ENCODE measurements at places on chromosomes 11 and 22.

GRCh38 chr22:45586651-45587405 lies 84.1 kb downstream of the FBLN1 start:
- DNase-seq: no peak

- no peak for DNase-seq
Observed at GRCh38 chr11:44840085-44840478, 110.6 kb downstream of the TP53I11 start.

DNA sequence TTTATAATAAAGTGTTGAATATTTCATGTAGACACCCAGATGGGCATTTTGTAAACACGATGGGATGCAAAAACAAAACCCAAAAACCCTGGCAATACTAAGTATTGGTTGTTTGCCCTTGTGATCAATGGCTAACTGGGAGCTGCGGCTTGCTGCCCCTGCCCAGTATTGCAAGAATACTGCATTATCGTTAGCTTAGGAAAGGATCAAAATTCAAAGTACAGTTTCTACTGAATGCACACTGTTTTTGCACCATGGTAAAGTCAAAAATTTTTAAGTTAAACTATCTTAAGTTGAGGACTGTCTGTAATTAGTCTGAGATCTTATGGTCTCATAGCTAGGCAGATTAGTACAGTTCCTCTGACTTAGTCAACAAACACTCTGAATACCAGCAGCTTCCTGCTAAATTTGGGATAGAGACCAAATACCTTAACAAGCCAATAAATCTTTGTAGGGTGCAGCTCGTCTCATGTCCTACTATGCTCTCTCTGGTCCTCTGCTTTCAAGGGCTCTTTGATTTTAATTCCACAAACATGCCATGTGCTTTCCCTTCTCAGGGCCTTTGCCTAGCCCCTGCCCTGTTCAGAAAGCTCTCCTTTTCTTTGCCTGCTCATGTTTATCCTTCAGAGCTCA lies 4.0 kb downstream of the CCDC90B start:
- no peak for DNase-seq

- no peak for DNase-seq
Observed at GRCh38 chr11:68688881-68689280, 4.5 kb downstream of the GAL start.

DNA sequence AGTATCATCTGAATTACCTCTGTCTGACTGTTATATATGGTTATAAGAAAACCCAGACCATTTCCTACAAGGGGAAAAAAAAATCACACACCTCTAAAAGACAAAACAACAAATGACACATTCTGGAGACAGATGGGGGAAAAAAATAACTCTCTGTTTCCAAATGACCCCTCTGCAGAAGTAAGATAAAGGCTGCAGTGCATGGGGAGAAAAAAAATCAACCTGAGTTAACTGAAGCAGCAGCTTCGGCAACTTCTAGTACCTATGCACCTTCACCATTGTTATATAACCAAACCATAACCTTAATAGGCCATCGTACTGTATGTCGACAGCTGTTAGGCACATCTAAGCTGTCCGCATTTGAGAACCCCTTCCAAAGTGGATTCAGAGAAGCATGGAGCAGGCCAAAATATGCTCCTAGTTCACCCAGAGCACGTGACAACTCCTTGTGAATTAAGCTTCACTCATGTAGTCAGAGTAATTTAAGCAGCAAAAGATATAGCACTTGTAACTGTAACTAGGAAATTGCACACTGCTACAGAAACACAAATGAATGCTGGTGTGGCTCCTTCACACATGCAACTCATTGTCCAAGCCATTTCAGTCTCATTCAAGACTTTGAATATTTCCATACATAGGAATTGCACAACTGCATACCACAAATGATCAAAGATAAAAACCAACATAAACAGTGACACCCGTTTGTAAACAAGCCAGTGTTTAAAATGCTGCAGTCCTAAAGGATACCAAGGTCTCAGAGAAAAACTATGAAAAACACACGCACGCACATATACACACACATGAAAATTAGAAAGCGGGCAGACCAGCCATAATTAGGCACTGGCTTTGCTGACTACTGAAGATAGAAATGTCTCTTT lies 2.7 kb downstream of the SIK3 start:
- peak; percentile 16 for DNase-seq

DNA sequence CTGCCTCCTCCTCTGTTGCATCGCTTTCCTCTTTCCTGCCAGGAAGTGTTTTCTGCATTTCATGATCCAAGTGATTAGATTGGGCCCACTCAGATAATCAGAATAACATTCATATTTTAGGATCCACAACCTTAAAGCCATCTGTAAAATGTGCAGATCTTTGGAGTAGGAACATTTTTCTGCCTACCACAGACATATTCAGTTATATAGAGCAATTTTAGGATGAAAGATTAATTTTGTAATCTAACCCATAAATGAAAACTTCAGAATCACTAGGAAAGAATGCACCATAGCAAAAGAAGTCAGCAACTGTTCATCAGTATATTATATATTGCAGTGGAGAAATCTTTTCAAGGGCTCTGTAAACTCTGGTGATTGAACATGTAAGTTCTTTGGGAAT lies 659.9 kb upstream of the LUZP2 start:
- no peak for DNase-seq

- DNase-seq: no peak
Observed at GRCh38 chr11:95232666-95233065, 1.7 kb upstream of the SESN3 start.

DNA sequence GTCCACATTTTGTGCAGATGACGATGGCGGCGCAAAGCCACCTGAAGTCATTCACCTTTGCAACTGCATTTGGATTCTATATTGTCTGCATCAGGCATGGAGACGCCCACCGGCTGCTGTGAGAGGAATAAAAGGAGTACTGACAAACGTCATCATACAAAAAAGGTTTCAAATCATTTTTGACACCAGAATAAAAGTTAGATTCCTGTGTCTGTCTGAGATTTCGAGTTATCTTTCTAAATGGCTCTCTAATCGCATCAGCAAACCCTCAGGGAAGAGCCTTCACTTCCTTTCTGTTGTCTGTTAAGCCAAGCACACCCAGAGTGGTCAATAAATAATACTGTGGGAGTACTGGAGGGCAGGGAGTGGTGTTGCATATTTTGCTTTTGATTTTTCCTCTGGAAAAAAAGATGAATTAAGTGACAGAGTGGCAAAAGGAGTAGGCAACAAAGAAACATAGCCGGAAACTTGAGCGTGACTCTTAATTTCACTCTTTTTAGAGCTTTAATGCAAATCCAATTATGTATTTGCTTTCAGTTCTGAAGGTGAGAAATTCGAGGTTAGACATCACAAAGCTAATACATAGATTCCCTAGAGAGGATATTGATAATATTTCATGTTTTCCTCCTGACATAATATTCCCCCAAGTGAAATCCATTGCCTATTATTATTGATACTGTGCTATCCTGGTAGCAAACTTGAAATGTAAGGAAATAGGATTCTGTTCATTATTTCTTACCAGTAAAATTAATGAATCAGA lies 150.8 kb upstream of the MTMR2 start:
- DNase-seq: no peak

DNA sequence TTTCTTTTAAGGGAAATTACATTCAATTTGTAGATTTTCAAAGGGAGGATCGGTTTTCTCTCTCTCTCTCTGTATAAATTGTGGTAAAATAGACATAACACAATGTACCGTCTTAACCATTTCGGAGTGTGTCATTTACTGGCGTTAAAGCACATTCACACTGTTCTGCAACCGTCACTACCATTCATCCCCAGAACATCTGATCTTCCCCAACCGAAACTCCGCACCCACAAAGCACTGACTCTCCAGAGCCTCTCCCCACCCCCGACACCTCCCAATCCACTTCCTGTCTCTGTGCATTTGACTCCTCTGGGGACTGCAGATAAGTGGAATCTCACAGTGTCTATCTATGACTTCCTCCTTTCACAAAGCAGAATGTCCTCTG lies 15.9 kb upstream of the GRAMD4 start:
- DNase-seq: peak; percentile 85

DNA sequence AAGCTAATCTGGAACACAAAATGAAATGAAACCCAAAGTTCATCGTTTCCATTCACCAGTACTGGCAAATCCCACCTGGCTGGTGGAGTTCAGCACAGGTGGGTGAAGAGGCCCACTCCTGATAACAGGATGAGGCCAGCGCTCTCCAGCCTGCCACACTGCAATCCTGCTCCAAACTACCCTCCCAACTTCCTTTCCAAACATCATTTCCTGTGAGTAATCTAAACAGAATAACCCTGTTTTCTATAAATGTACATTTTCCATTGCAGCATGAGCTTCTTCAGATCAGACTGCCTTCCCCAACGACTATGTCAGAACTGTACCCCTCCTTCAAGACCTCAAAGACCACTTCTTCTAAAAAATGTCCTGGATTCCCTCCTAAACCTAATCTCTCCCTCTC lies 15.9 kb upstream of the NFRKB start:
- no peak for DNase-seq

GRCh38 chr11:12430351-12430750 lies 53.0 kb downstream of the PARVA start:
- DNase-seq: no peak

DNA sequence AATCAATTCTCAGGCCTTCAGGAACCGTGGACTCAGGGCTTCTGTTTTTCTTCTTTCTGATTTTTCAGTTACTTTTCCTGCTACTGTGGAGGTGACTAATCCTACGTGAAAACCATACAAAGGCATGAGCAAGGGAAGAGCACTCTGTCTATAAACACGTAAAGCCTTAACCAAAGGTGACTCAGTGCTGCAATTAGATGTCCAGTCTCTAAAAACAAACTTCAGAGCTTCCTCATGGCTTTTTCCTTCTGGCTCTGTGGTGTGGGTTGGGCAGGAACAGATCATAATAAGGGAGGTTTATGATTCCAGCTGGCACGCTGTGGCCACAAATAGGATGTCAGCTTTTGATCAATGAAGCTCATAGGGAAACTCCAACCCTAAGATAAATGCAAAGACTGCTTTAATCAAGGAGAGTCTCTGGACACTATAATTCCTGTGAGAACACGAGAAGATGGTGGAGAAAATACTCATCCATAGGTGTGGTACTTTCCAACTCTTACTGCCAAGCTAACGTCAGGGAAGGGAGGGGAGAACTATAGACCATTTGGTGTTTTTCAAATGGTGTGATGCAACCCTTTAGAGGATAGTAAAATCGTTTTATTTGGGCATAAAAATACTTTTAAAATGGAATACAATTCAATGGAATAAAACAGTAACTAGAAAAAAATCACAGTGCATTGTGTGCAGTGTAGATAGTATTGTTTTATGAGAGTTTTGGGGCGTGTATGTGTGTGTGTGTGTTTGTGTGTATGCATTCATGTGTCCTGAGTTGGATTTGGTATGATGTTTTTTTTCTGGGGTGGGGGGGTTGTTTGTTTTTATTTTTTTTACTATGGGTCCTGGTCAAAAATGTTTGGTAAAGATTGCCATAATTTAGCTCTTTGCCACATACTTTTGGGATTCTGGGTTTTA lies at the start of gene NXPE2:
Gene NXPE2, plus strand, starts transcription at position 403 of the 912 bp plus-strand sequence. Its CDS starts 49 bp downstream, at position 452.
- no peak for DNase-seq

GRCh38 chr22:44526779-44527126 lies 28.7 kb upstream of the RTL6 start:
- no peak for DNase-seq

DNA sequence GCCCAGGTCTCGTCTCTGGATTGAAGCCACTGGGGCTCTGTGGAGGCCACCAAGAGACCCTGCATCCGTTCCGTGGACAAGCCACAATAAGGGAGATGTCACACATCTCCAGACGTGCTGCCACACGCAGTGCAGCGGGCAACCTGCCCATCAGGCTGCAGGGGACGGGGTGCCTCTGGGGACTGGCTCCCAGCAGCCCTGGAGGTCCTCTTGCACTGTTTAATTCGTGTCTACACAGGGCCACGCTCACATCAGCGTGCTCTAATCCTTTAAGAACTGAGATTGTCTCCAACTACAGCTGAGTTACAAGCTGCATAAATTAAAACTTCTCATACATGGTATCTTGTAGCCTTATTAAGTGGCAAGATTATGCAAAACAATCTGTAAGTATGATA lies 1232.2 kb downstream of the BRD1 start:
- DNase-seq: no peak

DNA sequence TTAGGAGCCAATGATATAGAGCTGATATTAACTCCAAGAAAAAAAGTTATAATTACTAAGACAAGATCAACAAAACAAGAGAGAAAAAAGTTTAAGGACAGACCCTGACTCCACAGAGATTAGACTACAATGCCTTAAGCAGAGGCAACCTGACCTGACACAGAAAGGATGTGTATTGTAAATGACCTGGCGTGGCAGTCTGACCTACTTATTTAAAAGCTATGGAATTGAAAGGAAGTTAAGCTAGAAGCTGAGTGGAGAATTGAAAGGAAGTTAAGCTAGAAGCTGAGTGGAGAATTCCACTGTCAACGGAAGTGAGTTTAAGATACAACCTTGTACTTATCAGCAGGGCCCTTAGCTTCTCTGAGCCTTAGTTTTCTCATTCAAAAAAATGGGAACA lies 885.4 kb downstream of the OPCML start:
- no peak for DNase-seq

DNA sequence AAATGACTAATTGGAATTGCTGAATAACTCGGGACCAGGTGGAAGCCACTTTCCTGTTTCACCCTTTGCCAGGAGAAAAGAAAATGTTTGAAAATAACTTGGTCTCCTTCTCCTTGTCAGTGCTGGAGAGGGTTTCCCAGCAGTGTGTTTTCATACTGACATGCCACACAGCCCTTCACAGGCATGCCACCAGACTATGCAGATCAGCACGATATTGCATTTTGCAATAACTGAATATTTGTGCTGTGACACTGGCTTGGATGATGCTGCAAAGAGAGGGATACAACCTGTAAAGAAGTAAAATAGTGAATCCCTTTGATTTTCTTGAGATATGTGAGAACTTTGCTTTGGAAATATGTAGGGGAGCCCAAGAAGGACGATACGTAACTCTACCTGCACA lies 200.0 kb upstream of the NAV2 start:
- DNase-seq: no peak

GRCh38 chr11:12762696-12763324 lies 88.6 kb downstream of the TEAD1 start:
- DNase-seq: no peak

GRCh38 chr22:33300165-33300564 lies 242.0 kb upstream of the SYN3 start:
- DNase-seq: no peak

DNA sequence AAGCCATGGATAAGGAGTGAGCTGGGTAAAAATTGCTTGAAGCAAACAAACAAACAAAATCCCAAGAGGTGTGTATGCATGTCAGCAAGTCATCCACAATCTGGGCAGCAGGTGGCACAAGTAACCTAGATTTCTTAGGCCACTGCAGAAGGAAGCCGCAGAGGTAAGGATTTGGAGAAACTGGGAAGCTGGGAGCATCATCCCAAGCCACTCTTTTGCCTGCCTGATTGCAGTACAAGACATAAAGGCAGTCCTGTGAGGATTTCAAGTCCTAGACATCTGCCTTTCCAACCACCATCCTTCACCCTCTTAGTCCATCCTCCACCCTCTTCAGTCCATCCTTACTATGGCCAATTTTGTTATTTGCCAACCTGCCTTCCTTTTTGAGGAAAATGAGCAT lies 67.2 kb upstream of the BMAL1 start:
- no peak for DNase-seq

GRCh38 chr22:19855504-19856409 lies 1.1 kb upstream of the GNB1L start:
- peak; percentile 61 for DNase-seq

GRCh38 chr11:102188488-102188887 lies 78.2 kb downstream of the YAP1 start:
- DNase-seq: no peak

GRCh38 chr11:80727315-80727714 lies 1286.5 kb upstream of the TENM4 start:
- DNase-seq: no peak
